Foreskin keratinocyte (primary cell): ENCODE measurements at places on chromosomes 1 and 21.

DNA sequence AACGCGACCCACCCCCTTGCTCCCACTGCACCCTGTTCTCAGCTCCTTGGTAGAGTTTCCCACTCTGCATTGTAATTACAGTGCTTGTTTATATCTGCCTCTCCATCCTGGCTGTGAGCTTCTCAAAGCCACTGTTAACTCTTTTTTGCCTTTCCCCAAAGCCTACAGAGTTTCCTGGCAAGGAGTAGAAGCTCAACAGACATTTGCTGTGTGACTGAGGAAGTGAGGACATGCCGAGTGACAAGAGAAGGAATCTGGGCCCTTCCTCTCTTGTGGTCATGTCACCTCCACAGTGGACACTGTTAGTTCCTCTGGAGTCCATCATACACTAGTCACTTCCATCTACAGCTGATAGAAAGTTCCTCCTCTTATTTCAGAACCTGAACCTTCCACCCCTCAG lies 6.1 kb upstream of the IGSF8 start:
- DNase-seq, result no peak

- DNase-seq, result no peak
Observed at GRCh38 chr1:217026531-217026930, 303.3 kb upstream of the ESRRG start.

DNA sequence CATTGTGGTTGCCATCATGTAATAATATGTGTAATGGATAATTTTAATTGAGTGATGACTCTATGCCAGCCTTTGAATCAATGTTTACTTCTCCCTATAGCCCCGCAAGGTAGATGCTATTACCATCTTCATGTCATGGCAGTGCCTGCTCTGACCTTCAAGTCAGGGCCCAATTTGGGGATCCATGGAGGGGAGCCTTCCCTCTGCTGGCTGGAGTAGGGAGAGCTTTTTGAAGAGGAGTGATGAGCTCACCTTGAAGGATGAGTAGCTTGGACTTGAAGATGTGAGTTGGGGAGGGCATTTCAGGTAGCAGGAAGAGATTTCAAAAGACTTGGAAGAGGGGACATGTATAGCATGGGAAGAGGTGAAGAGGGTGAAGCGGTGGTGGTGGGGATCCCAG lies 189.2 kb downstream of the FOXD2 start:
- no peak for DNase-seq

DNA sequence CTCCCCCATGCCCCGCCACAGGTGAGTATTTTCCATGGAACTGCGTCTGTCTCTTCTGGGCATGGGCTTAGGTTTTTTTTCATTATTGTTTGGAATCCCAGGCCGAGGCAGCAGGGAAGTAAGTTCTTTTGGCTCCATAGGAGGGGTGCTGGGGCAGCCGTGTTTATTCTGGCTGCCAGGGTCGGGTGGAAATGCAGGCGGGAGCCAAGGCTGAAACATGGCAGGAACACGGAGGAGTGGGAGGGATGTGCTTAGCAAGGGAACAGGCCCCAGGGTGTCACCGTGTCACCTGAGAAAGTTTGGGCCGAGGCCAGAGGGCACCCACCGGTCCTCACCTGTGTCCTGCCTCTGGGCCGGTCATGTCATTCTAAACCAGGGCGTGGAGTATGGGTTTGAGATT lies 4.5 kb upstream of the DHRS3 start:
- DNase-seq, result no peak

- DNase-seq, result no peak
Observed at GRCh38 chr1:245715291-245715701, 560.5 kb downstream of the KIF26B start.

- no peak for DNase-seq
Observed at GRCh38 chr1:85134583-85135391, 66.0 kb downstream of the SYDE2 start.

GRCh38 chr1:222251847-222252246 lies 296.1 kb downstream of the HHIPL2 start:
- peak; percentile 22 for DNase-seq
